A549 treated with CORT108297 at 1 μM for 4 hours (cell line): ENCODE measurements at places on chromosomes 7 and 10. TPM values are rescaled to one million over a fixed set of nuclear protein-coding genes. Genes with fewer than 3 reads are reported as not detected.

Gene PNLIP
- total RNA-seq = not detected in 5 replicates

Gene FAM25C
- total RNA-seq = 0.53 to 3.3 TPM (median 1.4 TPM) in 4 of 5 replicates, not detected in the other

Gene ASIC3
- total RNA-seq = 4.3 to 12.9 TPM (median 10.4 TPM) in 5 replicates

Gene EFCAB10
- 2.4 to 3.7 TPM (median 3.0 TPM) in 5 replicates for total RNA-seq
